ENCODE measurements at places on chromosomes 13 and 19.

DNA sequence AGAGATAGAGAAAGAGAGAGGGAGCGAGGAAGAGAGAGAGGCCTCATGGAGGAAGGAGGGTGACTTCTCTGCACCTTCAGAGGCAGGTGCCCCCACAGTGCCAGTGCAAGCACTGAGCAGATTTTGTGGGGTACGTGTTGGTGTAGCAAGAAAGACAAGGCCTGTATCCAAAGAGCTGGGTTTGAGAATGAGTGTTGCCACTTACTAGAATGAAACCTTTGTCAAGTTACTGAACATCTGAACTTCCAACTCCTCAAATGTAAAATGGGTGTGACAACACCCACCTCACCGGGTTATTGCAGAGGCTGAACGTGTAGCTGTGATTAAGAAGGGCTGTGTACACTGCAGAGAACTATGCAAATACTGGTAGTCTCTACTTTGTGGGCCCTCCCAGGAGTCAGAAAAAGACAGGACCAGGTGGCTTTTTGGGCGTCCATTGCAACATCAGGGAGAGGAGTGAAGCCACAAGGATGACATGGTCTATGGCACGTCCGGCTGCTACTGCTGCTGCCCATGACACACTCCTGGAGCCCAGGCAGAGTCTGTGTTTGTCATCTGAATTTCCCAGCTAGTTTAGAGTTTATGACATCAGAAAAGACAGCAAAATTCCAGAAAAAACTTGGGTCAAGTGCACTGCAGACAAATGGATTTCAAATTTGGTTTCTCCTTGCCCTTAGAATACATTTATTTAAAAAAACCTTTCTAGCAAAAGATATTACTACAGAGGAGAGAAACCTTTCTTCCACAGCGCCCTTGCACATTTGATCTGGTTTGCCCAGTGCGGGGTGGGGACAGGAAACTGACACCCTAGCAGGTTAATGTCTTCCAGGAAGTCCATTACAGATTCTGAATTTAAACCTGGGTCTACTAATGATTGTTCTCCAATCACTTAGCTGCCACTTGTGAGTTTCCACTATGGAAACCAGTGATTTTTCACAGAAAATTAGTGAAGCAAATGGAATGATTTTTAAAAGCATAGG is 54.0 kb upstream of the ATP12A start:
- DNase-seq: no peak

DNA sequence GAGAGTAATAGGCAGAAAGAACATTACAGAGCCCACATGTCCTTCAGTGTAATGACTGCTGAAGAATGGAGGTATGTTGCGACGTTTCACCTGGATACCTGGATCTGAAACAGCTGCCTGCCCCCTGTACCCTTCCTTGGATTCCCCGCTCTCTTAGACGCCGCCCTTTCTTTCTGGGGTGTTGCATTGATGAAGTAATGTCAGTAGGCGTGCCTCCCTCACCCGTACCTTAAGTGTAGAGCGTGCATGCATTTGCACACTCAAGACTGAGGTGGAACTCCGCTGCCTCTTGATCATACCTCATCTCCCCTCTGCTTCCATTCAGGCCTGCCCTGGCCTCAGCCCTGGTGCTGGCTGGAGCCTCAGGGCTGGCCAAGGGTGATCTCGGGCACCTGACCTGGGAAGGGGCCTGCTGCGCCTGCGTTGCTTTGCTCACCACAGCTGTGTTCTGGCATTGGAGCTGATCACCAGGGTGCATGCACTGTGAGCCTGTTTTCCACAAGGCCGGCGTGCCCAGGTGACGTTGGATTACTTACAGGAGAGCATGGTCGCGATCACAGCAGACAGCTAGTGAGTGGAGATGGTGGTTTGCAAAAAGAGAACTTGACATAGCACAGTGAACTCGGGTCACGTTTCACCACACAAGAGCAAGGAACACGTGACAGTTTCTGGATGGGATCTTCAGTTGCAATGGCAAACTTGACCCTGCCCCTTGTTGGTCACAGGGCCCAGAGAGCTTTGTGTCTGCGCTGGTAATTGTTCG is 99.0 kb downstream of the ARHGEF7 start:
- DNase-seq: no peak

DNA sequence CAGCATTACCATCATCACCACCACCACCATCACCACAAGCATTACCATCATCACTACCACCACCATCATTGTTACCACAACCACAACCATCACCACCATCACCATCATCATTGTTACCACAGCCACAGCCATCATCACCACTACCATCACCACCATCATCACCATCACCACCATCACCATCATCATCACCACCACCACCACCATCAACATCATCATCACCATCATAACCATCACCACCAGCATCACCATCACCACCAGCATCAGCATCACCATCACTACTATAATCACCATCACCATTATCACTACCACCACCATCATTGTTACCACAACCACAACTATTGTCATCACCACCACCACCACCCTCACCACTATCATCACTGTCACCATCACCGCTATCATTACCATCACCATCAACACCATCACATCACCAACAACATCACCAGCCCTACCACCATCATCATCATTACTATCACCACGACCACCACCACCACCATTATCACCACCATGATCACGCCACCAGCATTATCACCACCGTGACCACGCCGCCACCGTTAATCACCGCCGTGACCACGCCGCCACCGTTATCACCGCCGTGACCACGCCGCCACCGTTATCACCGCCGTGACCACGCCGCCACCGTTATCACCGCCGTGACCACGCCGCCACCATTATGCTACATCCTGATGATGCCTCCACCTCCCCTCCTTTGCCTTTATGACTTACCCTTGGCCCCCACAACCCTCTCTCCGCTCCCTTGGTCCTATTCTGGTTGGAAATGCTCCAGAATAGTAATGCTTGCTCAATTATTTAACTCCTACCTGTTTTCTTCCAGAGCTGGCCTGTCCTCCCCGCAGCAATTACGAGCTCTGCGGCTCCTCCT is 10.0 kb upstream of the FXYD3 start:
- DNase-seq: no peak

GRCh38 chr13:24636776-24637175 is 43.4 kb upstream of the ATP12A start:
- no peak for DNase-seq

DNA sequence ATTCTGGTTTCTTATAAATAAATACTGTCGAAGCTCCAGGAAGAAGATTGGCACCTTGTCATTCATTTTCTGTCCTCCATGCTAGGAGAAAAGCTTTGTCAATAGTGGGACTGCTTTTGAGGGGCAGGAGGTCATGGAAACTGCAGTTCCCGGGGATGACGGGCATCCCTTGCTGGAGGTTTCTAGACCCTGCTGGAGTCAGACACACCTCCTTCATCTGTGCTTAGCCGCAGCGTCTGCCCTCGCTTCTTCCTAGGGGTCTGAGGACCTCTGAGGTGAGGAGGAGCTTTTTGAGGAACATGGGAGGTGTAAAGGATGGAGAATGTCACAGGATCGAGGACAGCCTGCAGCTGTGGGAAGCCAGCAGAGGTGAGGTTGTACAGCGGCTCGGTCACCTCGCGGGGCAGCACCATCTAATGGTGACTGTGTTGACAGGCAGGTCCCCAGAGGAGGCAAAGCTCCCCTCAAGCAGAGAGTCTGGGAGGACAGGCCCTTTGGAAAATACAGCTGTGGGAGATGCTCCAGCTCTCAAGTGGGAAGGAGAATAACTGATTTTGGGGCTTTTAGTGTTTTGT is 172.7 kb upstream of the RNF113B start:
- no peak for DNase-seq

DNA sequence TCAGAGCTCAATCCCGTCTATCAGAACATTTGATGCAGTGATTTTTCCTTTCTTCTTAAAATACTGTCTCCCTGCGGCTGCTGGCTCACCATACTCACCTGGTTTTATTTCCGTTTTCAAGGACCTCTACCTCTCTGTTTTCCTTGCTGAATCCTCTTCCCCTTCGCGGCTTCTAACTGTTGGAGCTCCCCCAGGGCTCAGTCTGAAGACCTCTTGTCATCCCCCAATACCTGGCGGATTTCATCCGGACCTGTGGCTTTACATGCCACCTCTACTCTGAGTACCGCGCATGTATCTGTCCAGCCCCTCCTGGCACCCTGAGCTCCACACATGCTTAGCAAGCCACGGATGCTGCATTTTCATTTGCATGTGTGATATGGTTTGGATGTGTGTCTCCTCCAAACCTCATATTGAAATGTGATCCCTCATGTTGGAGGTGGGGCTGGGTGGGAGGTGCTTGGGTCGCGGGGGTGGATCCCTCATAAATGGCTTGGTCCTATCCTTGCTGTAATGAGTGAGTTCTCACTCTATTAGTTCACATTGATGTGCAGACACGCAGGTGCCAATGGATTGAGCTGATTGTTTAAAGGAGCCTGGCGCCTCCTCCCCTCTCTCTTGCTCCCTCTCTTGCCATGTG is 106.2 kb upstream of the LSM14A start:
- DNase-seq: no peak

DNA sequence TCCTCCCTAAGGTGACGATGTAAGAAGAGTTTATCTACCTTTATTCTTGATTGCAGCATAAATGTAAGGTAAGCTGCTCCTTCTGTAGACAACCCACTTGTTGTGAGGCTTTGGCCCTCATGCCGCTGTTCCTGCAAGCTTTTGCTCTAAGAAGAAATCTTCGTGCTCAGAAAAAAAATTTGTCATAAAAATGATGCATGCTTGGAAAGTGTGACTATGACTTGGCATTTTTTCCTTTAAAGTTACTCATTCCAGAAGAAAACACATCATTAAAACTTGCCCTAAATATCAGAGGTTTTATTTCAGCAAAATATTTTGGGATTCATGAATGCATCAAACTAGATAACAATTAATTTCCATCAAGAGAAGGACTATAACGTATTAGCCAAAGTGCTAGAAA is 39.8 kb downstream of the KCTD12 start:
- no peak for DNase-seq

GRCh38 chr13:46106839-46107371 is 2.1 kb upstream of the CPB2 start:
- DNase-seq: no peak

DNA sequence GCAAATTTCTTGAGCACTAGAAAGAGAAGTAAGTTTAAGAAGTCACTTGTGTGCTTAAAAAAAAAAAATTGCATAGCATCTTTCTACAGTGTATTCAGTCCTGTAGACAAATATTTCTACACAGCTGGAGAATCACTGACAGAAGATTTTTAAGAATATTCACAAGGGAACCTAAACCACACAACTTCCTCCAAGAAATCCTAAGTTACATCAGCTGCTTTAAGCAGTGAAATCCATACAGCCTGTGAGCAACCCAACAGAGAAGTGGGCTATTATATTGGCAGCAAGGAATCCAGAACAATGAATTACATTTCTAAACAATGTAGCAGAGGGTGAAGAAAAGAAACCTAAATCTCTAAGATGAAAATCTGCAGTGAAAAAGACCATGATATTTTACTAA is 1.5 kb downstream of the DOCK9 start:
- no peak for DNase-seq

GRCh38 chr13:59441596-59442280 is 722.0 kb downstream of the DIAPH3 start:
- no peak for DNase-seq

DNA sequence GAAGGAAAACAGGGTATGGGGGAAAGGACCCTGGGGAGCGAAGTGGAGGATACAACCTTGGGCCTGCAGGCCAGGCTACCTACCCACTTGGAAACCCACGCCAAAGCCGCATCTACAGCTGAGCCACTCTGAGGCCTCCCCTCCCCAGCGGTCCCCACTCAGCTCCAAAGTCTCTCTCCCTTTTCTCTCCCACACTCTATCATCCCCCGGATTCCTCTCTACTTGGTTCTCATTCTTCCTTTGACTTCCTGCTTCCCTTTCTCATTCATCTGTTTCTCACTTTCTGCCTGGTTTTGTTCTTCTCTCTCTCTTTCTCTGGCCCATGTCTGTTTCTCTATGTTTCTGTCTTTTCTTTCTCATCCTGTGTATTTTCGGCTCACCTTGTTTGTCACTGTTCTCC is 2.7 kb downstream of the KLK3 start:
- no peak for DNase-seq

GRCh38 chr13:98475522-98475921 is 101.4 kb downstream of the STK24 start:
- DNase-seq: no peak

DNA sequence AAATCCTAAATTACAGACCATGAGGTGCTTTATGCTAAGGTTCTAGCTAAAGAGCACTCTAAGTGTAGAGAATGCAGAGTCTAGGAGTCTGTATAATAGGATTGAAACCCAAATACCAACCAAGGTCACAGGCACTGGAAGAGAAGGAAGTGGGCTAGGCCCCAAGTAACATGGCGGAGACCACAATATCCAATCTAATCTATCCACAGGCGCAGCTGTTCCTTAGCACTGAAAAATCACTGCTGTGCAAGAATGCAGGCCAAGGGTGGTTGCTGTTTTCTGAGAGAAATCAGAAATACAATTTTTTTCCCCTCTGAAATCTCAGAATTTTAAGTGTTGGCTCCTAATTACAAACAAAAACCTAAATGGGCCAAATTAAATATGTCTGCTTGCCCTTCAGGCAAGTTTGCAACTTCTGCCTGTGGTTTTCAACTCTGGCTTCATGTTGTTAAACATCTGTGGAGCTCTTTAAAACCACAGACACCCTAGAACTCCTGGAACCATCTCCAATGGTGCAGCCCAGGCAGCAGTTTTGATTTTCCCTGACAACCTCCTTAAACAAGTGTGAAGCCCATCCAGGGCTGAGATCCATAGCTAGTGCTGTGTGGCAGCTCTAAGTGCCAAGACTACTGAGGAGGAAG is 6.1 kb downstream of the RANBP3 start:
- DNase-seq: no peak

GRCh38 chr19:46660008-46660517 is 919 bp downstream of the DACT3 start:
- DNase-seq: no peak

DNA sequence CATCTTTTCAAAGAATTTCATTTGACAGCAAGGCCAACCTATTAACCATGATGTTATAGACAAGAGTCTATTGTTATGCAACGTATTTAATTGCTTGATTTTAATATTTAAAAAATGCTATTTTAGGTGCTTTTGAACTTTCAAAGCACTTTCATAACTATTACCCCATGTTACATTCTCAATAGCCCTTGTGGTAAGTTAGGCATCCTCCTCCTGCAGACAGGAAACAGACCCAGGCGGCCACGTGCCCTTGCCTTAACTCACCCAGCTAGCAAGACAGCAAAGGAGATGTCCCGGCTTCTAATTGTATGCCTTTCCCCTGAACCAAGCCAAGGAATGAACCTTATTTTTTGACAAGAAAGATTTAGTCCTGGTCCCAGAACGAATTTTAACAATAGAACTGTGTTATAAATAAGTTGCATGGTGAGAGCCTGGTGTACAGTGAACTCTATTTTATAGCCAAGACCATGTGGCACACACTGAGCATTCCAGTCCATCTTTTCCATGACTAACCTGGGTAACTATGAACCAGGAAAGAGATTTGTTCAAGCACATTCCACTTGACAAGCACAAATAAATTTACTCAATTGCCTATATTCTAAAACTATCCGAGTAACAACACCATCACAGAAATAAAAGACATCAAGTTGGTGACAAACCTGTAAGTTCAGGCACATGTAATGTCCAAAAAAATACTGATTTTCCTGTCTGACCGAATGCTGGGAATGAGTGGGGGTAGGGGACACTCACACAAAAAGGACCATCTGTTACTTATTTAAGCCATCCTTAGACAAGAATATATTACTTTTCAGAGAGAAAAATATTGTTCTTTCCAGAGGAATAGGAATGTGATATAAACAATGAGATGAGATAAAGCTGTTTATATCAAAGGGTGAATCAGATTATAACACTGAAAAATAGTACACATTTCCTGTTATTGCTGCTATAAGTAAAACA is 163.0 kb downstream of the EFNB2 start:
- no peak for DNase-seq

Data from activated CD4-positive, alpha-beta T cell treated with anti-CD3 and anti-CD28 coated beads, Interleukin-2, amount 50 U/mL, for 4 hours (primary cell).